H4 (cell line): ENCODE measurements at places on chromosomes 3 and 15. TPM values are rescaled to one million over a fixed set of nuclear protein-coding genes. Genes with fewer than 3 reads are reported as not detected.

The CCR9 gene
- total RNA-seq = not detected in 2 replicates

The HEXA gene
- 88.2 and 93.0 TPM in 2 replicates for total RNA-seq

The CACNA2D2 gene
- 0.04 TPM in 1 of 2 replicates, not detected in the other for total RNA-seq

The LRRK1 gene
- total RNA-seq = 1.4 and 2.9 TPM in 2 replicates
